H4 (cell line): ENCODE measurements at places on chromosomes 2 and 18.
A peak's percentile ranks its signal among the peaks of the same experiment; 100 is the strongest.

- no peak for DNase-seq
These were observed 470.3 kb downstream of the MBD2 start for GRCh38 chr18:53754154-53754553.

DNA sequence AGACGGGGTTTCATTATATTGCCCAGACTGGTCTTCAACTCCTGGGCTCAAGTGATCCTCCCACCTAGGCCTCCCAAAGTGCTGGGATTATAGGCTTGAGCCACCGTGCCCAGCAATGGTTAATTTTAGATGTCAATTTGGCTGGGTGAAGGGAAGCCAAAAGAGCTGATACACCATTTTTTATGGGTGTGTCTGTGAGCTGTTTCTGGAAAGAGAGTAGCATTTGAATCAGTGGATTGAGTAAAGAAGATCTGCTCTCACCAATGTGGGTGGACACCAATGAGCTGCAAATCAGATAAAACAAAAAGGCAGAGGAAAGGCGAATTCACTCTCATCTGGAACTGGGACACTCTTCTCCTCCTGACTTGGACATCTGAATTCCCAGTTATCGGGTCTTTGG is 16.1 kb upstream of the TAF4B start:
- DNase-seq: no peak

DNA sequence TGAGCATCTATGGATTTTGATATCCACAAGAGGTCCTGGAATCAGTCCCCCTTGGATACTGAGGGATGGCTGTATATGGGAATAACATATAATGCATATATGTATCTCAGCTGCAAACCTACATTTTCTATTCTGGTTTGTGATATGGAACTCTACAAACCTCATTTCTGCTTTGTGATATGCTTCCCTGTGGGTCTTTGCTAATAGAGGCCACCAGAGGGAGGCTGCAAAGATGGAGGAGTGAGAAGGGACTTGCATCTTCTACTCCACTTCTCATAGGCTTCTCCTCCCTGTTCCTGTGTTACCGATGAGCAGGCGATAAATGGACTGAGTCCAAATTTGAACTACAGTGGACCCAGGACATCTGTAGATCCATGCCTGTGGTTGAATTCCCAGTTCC is 37.8 kb downstream of the ARID5A start:
- no peak for DNase-seq

DNA sequence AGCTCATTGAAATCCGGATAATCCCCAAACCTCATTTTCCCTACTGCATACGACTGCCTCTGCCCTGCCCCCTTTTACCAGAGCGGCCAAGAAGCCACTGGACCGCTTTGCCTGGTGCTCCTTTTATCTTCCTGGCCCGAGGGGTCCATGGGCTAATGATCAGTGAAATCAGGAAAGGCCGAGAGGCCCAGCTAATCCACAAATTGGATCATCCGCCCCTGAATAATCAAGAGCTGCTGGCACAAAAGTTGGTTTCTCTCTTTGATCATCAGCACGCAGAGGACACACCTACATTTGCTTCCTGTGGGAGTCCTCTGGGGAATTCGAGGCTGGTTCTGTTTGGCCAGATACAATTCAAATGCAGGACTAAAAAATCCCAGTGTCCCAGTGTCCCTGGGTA is 144.5 kb downstream of the INSIG2 start:
- DNase-seq: no peak

DNA sequence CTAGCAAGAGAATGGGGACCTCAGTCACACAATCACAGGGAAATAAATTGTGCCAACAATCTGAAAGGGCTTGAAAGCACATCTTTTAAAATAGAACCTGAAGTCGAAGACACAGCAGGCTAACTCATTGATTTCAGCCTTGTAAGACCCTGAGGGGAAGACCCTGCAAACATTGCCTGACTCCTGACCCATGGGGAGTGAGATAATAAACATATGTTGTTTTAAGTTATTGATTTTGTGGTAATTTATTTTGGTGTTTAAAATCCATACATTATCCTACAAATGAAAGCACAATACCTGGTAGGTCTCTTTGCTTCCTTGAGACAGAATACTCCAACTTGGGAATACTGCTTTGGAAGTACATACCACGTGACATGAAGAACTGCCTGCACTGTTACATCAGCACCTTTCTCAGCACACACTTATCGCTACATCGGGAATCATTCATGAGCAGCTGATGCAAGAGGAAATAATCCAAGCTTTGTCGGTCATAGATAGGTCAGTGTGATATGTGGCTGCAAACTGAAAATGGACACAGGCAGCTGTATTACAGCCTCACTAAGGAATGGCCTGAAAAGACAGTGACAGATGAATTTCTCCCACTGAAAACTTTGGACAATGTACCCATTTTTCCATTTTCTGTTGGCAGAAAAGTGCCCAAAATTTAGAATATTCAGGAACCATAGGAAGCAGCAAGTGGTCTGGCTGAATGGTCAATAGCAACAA is 494.5 kb upstream of the MAP2 start:
- peak; percentile 50 for DNase-seq

DNA sequence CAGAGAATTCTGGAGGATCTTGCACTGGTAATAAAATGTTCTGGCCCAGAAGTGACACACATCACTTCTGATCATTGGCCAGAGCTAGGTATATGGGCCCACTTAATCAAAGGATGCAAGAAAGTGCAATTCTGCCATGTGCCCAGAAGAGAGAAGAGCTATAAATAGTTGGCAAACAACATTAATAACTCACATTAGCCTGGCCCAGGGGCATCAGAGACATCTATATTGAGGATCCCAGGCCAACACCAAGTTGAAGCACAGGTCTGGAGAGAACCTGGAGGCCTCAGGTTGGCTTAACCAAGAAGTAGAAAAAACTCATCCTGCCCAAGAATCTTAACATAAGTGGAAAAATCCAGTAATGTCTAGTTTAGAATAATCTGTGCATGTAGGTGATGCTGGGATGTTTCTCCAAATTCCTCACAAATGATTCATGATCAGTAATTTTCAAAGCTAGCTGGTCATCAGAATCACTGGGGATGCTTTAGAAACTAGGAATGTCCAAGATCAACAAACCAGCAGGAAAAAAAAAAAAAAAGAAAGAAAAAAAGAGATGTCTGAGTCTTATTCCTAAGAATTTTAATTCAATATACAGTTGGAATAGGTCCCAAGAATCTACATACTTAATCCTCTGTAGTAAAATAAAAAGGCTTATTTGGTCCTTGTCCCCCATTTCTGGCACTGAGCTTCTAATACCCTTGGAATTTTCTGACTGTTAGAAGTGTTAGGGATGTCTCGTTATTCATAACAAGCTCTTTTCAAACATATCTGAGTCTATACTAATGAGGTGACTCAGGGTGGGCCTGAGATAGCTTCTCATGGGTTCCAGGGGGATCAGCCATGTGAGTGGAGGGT is 35.0 kb upstream of the EVA1A start:
- DNase-seq: peak; percentile 41

- DNase-seq: no peak
These were observed 10.0 kb downstream of the SLC4A5 start for GRCh38 chr2:74333175-74333574.

DNA sequence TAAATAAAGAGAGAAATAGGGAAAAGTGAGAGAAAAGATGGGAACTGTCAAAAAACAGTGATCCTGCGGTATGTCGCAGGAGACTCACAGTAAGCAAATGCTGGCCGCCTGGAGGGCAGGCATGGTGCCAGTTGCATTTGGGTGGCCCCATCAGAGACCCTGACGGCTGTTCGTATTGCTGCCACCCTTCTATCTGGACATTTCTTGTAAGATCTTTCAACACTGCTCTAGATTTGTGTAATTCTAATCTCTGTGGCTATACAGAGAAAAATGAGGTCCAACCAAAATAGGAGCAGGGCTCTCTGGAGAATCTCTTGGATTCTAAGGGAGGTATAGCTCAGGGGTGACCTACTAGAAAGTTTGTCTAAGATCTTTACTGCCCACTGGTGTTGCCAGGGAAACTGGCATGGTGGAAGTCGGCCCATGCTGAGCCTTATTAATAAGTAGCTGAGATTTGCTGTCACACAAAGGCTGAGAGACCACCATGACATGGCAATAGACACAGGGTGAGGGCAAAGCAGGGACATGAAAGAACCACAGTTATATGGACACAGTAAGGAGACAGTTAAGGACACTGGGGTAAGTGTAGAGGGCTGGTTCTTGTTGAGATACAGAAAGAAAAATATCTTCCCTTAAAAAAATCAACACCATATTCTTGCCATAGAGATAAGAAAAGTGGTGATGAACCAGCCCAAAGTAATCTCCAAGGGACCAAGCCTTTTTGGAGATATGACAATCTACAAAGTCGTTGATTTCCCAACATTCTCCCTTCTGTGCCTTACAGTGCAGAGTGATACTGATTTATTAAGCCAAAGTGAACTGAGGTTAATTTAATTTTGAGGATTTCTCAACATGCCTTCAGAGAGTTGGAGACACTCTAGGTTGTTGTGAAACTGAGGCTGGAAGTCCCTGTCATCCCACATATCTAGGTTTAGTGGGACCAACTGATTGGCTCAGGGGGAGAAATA is 26.4 kb upstream of the FZD7 start:
- no peak for DNase-seq

DNA sequence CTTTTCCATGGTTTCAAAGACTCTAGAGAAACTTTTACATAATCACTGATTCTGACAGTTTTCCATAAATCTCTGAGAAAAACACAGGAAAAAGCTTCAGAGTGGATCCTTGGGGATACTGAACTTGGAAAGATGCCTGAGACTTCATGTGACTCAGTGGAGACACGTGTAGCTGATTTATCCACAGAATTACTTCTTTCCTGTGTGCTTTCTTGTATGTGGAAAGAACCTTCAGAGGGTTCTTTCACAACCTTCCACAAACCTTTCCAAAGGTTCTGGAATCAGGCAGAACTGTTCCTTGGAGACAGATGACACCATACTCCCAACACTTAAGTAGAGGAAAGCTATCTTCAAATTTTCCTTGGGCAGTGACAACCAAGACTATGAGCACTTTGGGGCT is 207.2 kb downstream of the RND3 start:
- DNase-seq: no peak

DNA sequence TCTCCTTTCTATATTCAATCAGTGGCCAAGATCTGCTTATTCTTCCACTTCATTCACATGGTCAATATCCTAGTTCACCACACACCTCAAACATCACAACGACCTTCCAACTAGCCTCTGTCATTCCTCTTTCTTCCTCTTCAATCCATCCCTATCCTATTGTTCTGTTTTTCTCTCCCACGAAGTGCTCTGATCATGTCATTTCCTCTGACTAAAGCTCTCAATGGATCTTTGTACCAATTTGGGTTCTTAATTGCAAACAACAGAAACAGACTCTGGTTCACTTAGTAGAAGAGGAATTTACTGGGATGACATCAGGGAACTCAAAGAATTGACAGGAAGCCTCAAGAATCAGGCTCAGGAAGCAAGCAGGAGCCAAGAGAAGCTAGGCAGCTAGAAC is 23.5 kb downstream of the WNT10A start:
- no peak for DNase-seq
